Bone marrow (tissue), 2 donors: ENCODE measurements at places on chromosomes 3 and 15.

GRCh38 chr3:149239357-149239936 lies 17.8 kb upstream of the CP start:
- DNase-seq: no peak

GRCh38 chr3:185351396-185351795 lies 11.5 kb upstream of the MAP3K13 start:
- DNase-seq: no peak

GRCh38 chr15:89492111-89492641 lies 4.2 kb downstream of the RHCG start:
- DNase-seq: no peak

- no peak for DNase-seq
Measured at GRCh38 chr3:42084586-42084985, 6.6 kb upstream of the TRAK1 start.

DNA sequence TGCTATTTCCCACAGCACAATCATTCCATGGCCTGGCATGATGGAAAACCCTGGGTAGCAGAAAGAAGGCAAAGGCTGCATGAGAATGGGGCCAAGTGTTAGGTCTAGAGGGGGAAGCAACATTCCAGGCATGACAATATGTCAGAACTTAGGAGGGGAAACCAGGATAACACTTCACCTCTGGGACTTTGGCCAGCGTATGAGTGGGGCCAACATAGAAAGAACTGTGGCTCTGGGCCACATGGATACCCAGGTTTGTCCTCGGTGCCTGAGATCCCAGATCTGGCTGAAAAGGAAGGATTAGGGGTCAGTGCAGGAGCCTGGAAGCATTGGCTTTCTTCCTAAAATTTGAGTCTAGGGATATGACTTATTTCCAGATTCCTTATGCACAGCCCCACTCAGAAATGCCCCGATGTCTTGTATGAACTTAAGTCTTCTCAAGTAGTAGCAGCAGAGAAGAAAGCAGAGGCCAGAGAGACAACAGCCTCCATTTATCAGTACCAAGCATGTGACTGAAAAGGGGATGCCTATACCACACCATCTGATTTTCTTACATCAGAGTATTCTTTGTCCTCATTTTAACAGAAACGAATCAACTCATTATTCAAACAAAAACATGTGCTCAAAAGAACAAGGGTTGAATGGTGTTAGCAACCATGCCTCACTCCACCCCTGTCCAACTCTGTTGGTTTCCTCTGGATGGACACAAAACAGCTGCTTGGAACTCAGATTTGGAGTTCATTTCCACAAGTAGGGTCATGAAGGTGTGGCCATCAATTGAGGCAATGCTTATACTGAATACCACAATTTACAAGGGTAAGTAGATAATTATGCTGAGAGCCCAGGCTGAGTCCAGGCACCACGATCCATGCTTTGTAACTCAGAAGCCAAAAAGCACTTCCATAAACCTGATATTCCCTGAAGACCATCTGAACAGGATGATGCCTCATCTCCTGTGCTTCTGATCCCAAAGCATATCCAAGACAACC lies 43.7 kb upstream of the NDUFB4 start:
- no peak for DNase-seq

DNA sequence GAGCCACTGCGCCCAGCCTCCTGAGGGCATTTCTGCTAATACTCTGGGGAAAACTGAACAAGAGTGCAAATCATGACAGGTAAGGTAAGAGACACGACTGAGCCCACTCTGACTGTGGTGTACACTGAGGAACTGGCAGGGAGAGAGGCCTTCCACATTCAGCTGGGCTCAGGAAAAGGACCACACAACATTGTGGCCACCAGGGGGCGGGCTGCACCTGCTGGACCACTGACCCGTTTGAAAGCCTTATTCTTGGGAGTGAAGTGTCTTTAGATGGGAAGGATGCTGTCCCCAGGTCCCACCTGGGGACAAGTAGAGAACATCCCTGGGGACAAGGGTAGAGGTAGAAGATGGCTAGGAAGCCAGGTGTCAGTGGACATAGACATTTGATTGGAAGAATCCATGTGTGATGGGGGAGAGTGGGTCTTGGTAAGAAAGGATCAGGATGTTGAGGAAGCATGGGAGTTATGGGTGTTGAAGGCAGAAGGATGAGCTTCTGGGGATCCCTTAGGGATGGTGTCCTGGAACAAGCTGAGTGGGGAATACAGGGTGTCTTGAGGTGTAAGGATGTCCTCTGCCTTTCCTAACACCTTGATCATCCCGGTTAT lies 6.2 kb upstream of the CTDSPL start:
- peak; percentile 60 for DNase-seq
